ENCODE measurements at places on chromosomes 5 and 9.

- no peak for DNase-seq
These were observed 175.3 kb downstream of the HSPA4 start for GRCh38 chr5:133227082-133227481.

DNA sequence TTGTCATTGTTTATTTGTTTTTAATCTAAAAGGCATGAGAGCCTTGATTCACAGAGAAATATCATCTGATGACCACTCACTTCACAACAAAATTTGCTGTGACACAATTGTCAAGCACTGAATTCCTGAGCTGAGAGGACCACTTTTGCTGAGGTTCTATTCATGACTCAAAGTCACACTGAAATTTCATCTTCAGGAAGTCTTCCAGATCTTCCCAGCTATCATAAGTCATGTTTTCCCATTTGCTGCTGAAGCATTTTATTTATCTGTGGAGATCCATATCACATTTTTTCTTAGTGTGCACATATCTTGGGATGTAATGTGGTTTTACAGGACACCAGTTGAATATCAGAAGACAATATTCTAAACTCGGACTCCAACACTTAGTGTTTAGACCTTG, 255.1 kb upstream of the TRIM32 start:
- no peak for DNase-seq

- DNase-seq = no peak
These were observed 23.4 kb downstream of the CEMIP2 start for GRCh38 chr9:71744754-71745521.

DNA sequence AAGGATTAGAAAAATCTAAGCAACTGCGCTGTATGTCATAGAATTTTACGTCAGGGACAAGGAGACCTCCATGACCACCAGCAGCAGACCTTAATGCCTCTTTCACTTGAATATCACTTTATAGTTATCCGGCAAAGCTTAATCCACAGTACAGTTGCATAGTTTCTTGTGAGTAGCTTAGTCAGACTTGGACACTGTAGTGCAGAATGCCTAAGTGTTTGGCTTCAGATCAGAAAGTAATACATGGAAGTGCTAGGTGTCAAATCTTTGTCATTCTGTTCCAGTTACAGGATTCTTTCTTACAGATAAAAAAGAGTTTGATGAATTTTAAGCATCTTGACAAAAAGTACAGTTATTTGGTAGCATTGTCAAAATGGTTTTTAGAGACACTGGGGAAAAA, 239.9 kb upstream of the PAPPA start:
- DNase-seq = no peak

- DNase-seq = peak; percentile 99
These were observed 80.4 kb upstream of the ADAMTSL1 start for GRCh38 chr9:18393340-18394130.

DNA sequence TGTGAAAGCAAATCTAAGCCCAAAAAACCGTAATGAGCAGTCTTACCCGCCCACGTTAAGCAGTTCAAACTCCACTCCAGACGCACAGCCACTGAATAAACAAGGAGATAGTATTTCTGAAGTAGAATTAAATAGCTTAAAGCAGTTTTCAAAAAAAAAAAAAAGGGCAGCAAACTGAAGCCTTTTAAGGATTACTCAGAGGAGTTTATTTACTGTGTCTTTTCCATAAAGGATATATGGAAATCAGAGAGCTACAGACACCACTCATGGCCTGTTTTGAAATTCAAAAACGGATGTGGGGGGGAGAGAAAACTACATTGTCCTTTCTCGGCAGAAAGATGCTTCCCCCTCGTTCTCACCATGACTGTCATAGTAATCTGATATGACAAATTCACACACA, 83.7 kb upstream of the IRX1 start:
- DNase-seq = no peak

DNA sequence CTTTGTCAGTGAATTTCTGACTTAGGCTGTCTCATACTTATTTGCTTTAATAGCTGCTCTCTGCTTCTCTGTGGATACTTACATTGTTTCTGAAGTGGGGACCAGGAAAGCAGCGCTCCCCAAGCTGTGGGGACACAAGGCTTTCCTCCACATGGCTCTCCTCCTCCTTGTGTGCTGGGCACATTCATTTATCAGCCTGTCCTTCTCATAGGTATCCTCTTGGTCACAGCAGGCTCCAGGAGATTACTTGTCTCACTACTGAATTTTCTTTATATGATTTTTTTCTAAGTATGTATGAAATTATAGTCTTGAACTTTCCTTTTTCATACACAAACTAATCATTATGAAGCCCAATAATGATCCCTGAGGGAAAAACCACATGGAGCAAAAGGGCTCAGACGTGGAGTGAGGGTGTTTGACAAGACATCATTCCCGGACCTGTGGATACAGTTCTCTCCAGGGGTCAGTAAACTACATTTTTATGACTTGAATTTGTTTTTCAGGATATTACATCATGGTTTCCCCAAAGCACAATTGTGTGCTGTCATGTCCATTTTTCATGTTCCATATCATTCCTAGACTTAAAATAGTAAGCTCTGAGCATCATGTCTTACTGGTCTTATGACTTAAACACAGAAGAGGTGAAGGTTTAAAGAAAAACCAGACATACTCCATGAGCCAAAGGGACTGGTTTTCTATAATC, 234.5 kb downstream of the PCSK1 start:
- no peak for DNase-seq

GRCh38 chr9:133970581-133971058, 21.5 kb downstream of the VAV2 start:
- no peak for DNase-seq

DNA sequence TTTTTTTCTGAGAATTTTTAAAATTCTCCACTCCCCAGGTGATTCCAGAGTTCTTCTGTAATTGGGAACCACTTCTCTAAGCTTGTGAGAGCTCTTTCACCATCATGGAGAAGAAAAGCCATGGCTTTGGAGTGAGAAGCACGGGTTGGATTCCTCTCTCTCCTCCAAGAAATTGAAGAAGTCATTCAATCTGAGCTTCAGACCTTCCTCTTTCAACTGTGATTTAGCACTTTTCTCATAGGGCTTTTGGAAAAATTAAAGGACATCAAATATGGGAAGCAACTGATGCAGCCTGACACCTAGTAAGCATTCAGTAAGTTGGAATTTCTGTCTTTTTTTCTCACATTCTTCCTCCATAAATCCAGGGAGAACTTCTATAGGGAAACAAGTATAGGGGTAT, 580.4 kb upstream of the KLF4 start:
- DNase-seq = no peak

DNA sequence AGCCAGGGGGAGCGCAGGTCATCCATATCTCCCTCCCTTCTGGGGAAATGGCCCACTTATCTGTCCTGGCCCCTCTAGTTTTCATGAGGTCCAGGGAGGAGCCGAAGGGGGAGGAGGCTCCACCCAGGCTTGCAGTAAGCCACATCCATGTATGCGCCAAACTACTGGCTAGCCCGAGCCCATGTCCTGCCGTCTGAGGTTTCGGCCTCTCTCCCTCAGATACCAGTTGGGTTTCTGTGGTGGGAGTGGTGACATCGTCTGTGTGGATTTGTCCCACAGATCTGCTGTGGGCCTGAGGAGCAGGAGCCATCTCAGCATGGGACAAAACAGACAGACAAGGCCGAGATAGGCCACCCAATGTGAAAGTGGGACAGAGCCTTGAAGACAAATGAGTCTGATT, 78.3 kb upstream of the ORM1 start:
- DNase-seq = no peak

GRCh38 chr9:126326228-126327005, at the start of gene MVB12B:
Gene MVB12B, plus strand, starts transcription at chr9:126326829. Its CDS starts 101 bp downstream, at chr9:126326930.
- DNase-seq = no peak

DNA sequence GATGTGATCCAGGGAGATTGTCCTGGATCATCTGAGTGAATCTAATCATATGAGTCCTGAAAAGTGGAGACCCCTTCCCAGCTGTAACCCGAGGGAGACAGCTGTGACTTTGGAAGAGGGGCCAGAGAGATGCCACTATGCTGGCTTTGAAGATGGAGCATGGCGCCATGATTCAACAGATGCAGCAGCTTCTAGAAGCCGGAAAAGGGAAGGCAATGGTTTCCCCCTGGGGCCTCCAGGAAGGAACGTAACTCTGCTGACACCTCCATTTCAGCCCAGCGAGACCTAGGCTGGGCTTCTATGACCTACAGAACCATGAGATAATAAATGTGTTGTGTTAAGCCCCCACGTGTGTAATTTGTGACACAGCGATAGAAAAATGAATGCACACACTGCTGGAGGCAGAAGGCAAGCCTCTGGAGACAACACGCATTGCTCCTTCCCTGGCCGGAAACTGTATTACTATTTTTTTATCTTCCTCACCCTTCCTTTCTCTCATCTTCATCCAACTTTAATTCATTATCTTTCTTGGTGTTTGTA, 16.6 kb upstream of the SARDH start:
- no peak for DNase-seq

- no peak for DNase-seq
These were observed 66.6 kb downstream of the RGS3 start for GRCh38 chr9:113530022-113530635.

Measured in NCI-H1092 (cell line).